ENCODE measurements at places on chromosomes 7 and 10.
A peak's percentile ranks its signal among the peaks of the same experiment; 100 is the strongest.

DNA sequence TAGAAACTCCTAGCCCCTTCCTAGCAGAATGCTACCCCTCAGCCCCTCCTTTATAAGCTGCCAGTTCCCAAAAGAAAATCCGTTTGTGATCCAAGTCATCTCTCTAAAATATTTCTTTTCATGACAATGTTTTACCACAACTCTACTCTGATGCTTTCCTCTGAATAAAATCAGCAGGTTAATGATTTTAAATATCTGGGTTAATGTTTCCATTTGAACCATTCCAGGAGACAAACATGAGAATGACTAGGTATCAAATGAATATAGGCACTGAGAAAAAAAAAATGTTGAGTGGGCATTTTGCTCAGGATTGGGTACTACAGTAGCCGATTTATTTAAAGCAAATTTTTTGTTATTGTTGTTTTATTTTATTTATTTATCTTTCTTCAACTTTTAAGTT lies 360.3 kb downstream of the WDR11 start:
- DNase-seq, result no peak

- DNase-seq, result no peak
Observed at GRCh38 chr10:30170814-30171213, 111.4 kb upstream of the JCAD start.

DNA sequence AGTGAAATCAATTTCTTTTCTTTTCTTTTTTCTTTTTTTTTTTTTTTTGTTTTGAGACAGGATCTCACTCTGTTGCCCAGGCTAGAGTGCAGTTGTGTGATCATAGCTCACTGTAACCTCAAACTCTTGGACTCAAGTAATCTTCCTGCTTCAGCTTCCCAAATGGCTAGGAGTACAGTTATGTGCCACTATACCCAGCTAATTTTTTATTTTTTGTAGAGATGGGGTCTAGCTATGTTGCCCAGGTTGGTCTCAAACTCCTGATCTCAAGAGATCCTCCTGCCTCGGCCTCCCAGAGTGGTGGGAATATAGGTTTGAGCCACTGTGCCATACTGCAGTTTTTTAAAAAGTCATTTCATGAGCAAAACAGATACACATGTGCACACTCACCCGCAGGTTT lies 79.8 kb downstream of the ANK3 start:
- no peak for DNase-seq

DNA sequence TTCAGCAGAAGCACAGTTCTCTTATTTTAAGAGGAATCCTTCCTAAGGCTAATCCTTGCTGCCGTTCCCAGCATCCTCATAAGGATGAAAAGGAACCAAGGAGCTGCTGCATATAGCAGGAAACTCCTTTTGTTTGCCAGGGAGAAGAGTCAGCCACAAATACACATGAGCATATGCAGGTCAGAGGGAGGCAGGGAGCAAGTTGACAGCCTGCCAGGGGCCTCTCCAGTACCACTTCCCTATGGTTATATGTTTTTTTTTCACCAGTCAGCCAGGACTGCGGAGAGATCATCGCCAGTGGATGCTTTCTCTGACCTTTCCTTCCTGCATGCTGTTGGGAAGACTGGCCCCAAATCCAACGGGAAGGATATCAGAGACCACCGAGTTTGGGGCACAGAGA lies 39.8 kb downstream of the SLC35B4 start:
- no peak for DNase-seq

- DNase-seq, result no peak
Observed at GRCh38 chr7:33680682-33681081, 224.7 kb upstream of the BMPER start.

- no peak for DNase-seq
Observed at GRCh38 chr7:131883769-131884168, 327.3 kb upstream of the PODXL start.

GRCh38 chr10:124058346-124059003 lies 34.9 kb downstream of the CHST15 start:
- no peak for DNase-seq

DNA sequence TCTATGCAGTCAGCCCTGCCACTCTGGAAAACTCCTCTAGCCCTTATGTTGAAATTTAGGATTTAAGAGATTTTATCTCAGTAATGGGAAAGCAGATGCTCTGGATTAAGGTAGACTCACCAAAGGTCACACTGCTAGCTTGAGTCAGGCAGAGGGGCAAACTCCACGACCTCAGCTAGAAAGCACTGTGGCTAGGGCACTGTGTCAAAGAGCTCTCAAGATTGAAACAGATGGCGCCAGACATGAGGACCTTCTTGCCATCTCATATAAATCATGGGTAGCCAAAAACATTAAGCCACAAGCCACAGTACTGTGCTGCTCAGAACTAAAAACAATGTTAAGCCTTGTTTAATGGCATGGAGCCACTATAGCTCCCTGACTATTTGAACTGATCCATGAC lies 188.7 kb downstream of the DNAJC1 start:
- no peak for DNase-seq

GRCh38 chr7:108007261-108007660 lies 4.3 kb upstream of the LAMB1 start:
- no peak for DNase-seq

DNA sequence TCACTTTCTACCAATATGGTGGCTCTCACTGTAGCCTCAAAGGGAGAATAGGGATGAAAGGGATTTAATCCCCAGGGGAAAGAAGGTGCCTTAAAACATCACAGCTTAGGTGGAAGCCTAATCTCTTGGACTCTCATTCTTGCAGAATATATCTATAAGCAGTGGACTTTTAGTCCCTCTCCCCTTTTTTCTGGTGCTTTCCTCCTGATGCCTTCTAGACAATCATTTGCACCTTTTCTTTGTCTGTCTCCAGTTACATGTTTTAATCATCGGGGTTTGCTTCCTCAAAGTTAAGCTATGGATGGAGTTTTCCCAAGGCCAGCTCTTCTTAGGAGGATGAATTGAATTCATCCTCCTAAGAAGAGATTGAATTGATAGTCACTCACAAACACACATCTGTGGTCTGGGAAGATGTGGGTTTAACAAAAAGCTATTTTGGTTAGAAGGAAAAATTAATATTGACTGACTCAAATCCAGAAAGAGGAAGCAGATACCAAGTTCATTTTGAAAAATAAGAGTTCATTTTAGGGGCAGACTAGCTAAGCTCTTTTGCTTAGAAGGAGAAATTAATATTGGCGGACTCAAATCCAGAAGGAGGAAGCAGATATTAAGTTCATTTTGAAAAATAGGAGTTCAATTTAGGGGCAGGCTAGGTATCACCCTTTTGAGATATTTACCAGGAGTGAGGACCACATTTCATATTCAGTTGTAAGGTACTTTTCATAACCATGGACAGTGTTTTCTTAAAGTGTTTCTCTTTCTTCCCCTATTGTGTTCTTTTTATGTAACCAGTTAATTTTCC lies 35.2 kb upstream of the PLEKHS1 start:
- no peak for DNase-seq

DNA sequence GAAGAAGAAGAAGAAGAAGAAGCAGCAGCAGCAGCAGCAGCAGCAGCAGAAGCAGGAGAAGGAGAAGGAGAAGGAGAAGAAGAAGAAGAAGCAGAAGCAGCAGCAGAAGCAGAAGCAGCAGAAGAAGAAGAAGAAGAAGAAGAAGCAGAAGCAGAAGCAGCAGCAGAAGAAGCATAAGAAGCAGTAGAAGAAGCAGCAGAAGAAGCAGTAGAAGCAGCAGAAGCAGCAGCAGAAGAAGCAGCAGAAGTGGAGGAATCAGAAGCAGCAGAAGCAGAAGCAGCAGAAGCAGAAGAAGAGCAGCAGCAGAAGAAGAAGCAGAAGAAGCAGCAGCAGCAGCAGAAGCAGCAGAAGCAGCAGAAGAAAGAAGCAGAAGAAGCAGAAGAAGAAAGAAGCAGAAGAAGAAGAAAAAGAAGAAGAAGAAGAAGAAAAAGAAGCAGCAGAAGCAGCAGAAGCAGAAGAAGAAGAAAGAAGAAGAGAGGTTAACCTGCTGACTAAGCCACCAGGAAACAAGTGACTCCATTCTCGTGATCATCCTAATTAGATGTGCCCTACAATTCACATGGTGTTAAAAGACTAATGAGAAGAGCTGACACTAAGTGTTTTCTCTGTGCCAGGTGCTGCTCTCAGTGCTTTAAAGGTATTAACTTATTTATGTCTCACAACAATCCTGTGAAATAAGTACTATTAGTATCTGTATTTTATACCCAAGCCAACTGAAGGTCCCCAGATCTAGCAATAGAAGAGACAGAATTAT lies 11.6 kb downstream of the CDNF start:
- no peak for DNase-seq

DNA sequence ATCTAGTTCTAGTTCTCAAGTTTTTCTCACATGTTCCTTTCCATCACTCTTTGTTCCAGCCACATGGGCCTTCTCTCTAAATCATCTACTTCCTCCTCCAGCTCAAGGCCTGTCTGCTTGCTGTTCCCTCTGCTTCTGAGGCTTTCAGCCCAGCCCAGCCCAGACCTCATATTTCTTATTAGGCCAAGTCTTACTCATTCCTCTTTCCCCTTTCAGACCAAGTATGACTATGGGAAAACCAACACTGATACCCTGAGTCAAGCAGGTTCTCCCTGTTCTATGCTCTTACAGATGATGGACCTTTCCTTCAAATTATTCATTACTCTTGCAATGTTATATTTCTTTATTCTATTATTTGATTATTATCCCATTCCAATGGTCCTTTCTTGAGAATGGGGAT lies 80.3 kb upstream of the SEM1 start:
- DNase-seq, result no peak

GRCh38 chr10:5343561-5343960 lies 21.2 kb upstream of the UCN3 start:
- peak; percentile 22 for DNase-seq

DNA sequence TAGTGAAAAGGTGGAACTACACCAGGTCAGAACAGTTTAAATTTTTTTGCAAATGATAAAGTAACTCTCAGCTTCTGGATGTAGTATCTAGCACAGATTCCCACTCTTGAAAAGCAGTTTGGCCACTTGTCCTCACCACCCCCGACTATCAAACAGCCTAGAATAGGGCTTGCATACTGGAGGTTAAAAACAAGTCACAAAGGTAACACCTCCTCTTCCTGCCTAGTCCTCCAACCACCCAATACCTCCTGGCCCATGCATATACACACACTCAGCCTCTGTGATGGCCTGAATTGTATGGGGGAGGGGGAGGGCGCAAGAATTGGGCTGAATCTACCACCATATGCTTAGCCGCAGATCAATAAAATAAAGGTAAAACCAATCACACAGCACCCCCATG lies 5.7 kb downstream of the SKAP2 start:
- no peak for DNase-seq

DNA sequence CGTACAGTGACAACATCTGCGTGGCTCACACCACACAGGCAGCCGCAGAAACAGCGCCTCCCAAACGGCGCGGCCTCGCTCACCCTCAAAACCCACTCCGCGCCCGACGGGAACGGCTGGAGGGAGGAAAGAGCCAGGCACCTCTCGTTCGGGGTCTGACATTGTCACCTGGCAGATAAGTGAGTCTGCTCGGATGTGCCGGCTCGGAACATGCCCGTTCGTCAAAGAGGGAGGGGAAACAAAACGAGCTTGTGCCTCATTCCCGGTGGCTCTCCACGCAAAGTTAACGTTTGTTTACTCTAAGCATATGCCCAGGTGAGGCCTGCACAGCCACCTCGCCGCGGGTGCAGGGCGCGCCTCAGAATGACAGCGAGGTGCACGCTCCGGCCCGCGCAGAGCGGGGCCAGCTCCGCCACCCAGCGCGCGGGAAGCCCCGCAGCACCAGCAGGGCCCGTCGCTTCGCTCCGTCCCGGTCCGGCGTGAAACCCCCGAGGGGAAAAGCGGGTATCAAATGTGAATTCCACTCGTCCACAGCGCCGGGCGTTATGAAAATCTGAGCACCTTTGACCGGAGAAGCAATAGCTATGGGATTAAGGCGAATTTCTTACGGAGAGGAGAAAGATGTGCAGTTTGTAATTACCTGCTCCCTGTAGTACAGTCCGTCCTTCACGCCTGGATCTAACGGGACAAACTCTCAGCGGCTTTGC lies 13.1 kb downstream of the CNPY1 start:
- DNase-seq, result no peak

GRCh38 chr7:137169282-137169698 lies 174.2 kb downstream of the PTN start:
- DNase-seq, result no peak

GRCh38 chr10:28913436-28914237 lies 236.3 kb downstream of the BAMBI start:
- no peak for DNase-seq

GRCh38 chr7:12596225-12596790 lies 25.8 kb downstream of the SCIN start:
- no peak for DNase-seq

DNA sequence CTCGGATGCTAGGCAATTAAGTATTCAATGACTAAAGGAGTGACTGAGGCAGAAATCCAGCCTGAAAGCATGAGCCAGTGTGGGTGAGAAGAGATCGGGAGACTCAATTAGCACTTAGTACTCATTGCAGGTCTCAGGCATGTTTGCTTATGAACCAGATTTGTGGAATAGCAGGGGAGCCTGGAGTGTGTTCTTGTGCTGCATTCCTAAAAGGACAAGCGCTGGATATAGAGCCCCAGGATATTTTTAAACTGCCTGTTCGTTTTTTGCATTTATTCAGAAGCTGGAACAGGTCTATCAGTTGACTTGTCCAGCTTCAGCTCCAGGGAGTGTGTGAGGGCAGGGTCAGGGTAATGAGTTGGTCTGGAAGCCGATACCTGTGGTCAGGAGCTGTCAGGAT lies 120.3 kb downstream of the BMPER start:
- DNase-seq, result no peak

DNA sequence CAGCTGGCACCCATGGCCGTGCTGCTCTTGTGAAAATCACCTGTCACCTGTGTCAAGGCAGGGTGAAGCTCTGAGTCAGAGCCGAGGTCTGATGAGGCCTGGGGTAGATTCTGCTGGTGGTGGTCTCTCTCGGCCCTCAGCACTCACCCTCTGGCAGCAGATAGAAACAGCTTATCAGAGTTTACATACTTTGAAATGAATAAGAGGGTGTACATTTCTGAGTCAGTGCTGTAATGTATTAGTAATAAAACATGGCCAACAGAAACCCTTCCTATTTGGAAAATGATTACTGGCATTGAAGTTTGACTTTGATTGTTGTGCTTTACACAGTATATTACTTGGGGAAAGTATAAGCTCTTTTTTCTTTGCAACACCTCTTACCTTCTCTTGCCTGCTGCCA lies 228.8 kb downstream of the SNX10 start:
- DNase-seq, result no peak

DNA sequence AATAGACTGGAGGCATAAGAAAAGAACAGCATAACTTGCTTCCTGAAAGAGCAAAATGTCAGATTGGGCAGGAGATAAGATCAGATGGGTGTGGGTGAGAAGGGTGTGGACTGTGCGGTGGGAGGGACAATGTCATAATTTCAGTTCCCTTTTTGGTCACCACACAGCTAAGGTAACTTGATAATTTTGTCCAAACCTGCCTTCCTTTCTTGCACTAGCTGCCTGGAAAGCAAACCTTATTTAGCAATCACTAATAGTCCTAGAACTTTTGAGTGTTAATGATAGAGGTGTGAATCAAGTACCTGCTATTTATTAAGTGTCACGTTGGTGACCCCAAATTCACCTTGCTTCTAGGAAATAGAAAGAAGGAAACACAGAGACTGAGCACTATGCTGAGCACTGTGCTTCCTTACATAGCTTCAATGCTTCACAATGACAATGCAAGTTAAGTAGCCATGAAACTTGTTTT lies 72.4 kb upstream of the SP4 start:
- peak; percentile 65 for DNase-seq

- DNase-seq, result no peak
Observed at GRCh38 chr7:129835569-129835968, 117.2 kb downstream of the UBE2H start.

- no peak for DNase-seq
Observed at GRCh38 chr7:30434140-30434799, 44.3 kb downstream of the NOD1 start.

Data from CD4-positive, alpha-beta T cell treated with Interleukin-1 beta for 1 hour (primary cell).